ENCODE measurements at places on chromosomes 2 and 18.

GRCh38 chr2:10235099-10235908 lies 67.4 kb upstream of the HPCAL1 start:
- DNase-seq = no peak

DNA sequence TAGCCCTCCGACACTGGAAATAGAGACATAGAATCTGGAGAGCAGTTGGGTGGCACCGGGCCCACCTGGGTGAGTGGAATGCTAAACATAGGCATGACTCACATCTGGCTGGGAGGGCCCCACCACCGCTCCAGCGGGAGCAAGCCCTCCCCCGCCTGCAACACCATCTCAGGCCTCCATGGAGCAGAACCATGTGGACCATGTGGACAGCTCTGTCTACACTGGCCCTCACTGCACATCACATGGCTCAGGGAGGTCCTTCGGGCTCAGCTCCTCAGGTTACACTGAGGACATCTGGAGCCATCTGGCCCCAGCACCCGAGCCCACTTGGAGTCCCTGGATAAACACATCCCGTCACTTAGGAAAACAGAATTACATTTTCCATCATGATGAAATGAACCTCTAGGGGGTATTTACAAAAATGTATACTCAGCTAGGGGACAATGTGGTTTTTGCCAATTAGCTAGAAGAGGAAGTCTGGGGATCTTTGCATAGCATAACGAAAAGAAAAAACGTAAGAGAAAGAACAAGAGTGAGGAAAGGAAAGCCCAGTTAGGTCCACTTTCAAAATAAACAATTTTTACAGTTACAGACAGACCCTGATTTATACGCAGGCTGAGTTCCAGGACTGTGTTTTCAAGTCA lies 30.7 kb upstream of the MLPH start:
- no peak for DNase-seq

- DNase-seq = no peak
Measured at GRCh38 chr2:100806550-100806949, 13.4 kb upstream of the NPAS2 start.

GRCh38 chr2:189016311-189016861 lies 42.2 kb downstream of the COL3A1 start:
- no peak for DNase-seq

- no peak for DNase-seq
Measured at GRCh38 chr2:33791625-33792024, 192.5 kb upstream of the FAM98A start.
